Stimulated activated naive CD8-positive, alpha-beta T cell treated with anti-CD3 and anti-CD28 coated beads, Interleukin-15, amount 100 ng/mL, for 72 hours (primary cell): ENCODE measurements at places on chromosomes 3 and 15.
A peak's percentile ranks its signal among the peaks of the same experiment; 100 is the strongest.

GRCh38 chr3:66398228-66399025, 102.4 kb downstream of the LRIG1 start:
- no peak for DNase-seq

DNA sequence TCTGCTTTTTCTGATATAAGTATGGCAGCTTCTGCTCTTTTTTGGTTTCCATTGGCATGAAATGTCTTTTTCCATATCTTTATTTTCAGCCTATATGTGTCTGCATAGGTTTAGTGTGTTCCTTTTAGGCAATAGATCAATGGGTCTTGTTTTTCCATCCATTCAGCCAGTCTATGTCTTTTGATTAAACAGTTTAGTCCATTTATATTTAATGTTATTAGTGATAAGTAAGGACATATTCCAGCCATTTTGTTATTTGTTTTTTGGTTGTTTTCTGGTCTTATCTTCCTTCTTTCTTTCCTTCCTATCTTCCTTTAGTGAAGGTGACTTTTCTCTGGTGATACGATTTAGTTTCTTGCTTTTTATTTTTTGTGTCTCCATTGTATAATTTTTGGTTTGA, 101.3 kb upstream of the LRRC3B start:
- DNase-seq = no peak

GRCh38 chr15:60096157-60096556, 92.0 kb downstream of the FOXB1 start:
- no peak for DNase-seq

DNA sequence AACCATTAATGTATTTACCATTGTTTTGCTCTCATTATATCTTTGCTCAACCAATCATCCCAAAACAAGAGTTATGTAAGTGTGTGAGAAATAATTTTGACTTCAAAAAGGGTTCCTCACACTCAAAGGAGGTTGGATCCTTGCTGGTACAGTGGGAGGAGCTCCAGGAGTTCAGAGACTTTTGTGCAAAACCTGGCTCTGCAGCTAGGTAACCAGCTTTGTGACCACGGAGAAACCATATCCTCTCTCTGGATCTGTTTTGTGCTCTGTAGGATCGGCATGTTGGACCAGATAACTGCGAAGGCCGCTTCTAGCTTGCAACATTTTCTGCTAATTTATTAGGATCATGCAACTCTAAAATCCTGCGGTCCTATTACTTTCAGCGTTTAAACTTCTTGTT, 128.6 kb upstream of the LIPC start:
- DNase-seq = no peak

GRCh38 chr3:121748680-121749275, 763 bp downstream of the GOLGB1 start:
- no peak for DNase-seq

DNA sequence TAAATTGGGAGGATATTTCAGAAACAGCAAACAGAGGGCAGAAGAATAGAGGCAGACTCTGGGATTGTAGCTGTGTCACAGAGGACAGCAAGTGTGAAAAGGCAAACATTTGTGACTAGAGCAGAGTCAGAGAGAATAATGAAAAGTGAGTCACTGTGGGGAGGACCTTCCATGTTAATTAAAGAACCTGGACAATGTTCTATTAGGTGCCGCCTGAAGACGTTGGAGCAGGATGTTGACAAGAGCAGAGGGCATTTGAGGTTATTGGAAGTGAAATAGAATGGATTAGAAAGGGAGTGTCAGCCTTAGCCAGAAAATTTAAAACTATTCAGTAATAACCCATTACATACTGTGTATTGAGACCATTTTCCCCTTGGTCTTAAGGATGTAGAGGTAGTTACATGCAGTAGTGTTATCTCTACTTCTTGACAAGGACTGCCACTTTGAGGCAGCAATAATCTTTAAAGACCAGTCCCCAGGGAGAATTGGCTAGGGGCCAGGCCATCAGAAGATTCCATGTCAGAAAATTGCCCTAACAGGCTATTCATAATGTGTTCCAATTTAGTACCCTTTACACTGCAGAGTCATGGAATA, 5.8 kb downstream of the ACKR2 start:
- DNase-seq = no peak

DNA sequence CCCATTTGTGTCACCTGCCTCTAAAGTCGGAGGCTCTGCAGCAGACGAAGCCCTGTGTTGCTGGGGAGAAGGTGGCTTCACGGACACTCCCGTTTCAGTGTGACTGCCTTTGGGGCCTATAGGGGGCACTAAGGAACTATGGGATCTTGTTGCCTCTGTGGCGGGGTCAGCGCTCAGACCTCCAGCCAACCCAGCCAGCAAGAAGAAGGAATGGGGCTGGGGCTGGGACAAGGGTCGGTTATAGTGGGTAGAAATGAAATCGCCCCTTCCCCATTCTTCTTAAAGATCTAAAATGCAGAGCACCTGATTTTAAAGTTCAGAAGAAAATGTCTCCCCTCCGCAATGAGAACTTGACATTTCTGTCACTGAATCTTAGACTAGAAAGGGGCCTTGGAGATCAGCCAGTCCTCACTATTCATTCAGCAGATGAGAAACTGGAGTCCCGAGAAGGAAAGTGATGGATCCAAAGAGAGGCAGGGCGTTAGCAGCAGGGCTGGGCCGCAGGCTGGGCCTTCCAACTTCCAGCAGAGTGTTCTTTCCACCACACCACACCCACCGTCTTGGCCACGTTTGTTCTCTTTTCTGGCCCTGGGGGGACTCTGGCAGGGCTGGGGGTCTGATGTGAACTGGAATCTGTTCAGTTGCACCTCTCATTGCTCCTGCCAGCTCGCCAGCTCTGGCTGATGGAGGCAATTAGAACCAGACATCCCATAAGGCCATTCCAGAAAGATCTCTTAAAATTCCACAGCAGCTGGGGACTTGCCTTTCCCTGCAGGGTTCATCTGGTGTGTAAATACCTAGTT, 195.4 kb downstream of the OPA1 start:
- DNase-seq = peak; percentile 17

DNA sequence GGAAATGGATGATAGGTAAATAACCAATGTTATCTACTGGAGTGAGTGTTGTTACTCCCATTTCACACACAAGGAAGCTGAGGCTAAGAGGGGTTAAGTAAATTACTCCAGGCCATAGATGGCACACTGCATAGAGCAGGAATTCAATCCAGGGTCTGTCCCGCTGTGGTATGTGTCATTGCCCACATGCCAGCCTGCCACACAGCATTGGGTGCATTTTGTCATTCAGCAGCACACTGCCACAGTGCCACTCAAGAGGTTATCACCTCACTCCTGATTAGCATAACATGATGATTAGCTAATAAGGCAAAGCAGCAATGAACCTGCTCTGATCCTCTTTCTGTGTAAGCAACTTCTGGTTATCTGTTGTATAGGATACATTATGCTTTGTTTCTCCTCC, 157.4 kb upstream of the CTNNB1 start:
- no peak for DNase-seq

GRCh38 chr3:19263606-19264005, 115.3 kb downstream of the KCNH8 start:
- DNase-seq = no peak

DNA sequence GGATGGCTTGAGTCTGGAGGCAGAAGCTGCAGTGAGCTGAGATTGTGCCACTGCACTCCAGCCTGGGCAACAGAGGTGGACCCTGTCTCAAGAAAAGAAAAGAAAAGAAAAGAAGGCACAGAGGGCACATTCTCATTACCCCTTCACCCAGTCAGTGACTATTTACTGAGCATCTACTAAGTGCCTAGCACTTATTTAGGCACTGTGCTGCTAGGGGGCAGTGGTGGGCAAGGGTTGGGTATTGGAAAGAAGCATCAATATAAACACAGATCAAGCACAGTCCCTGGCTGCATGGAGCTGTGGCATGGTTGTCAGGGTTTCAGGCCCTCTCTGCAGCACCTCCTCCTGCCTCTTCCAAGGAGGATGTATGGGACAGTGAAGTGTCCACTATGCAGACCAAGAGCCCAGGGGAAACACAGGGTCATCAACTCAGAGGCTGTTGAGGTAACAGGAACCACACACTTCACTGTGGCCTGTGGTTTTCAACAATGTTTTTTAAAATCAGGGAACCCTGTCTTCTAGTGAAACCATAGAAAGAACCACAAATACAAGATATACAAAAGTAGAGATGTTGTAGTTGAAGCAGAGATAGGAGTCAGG, 138.5 kb downstream of the RAB11A start:
- DNase-seq = no peak

DNA sequence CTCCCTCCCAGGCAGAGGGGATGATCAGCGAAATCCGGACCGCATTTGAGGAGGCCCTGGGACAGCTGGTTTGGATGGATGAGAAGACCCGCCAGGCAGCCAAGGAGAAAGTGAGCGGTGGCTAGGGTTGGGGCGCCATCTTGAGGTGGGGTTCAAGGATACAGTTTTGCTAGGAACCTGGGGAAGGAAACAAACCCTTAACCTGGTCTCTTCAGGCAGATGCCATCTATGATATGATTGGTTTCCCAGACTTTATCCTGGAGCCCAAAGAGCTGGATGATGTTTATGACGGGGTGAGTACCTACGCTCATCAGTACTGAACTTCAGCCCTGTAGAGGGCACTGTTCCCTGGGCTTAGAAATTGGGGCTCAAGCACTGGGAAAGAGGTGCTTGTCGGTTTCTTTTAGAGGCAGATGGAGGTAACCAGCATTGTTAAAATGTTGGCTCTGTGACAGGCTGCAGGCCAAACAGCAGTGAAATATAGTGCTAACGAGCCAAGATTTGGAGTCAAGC, 9.6 kb upstream of the PSMD2 start:
- peak; percentile 71 for DNase-seq

DNA sequence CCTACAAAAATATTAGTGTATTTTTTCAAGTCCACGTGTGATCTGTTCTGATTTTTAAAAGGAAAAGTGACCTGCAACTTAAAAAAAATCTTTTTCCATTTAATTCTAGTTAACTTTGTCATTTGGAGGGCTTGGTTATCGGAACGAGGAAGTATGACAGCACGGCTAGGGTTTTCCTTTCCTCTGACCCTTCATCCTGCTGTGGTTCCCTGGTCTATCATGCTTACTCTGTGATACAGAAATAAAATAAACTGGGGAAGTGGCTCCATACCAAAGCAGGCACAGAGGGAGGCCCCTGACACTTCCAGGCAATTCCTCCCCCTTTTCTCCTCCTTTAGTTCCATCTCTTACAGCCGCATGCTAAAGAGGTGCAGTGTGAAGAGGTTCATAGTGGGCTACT, 491.3 kb downstream of the EDEM1 start:
- DNase-seq = no peak

- no peak for DNase-seq
Measured at GRCh38 chr15:31545257-31545656, 218.6 kb downstream of the KLF13 start.

DNA sequence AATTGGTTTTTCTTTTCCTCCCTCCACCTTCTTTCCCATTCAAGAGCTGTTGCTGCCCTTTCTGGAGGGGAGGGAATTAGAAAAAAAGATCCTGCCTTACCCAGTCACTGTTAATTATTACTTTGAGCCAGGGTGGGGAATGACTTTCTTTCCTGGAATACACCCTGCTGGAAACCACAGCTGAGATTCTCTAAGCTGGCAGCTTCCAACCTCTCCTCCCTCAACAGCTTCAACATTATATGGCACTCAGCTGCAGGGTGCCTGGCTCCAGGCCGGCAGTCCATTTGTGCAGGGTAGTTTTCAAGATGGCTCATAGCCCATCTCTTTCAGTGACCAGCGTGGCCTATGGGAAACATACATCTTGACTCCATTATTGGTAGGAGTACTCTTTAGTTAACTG, 105.8 kb downstream of the UBE3A start:
- DNase-seq = no peak

DNA sequence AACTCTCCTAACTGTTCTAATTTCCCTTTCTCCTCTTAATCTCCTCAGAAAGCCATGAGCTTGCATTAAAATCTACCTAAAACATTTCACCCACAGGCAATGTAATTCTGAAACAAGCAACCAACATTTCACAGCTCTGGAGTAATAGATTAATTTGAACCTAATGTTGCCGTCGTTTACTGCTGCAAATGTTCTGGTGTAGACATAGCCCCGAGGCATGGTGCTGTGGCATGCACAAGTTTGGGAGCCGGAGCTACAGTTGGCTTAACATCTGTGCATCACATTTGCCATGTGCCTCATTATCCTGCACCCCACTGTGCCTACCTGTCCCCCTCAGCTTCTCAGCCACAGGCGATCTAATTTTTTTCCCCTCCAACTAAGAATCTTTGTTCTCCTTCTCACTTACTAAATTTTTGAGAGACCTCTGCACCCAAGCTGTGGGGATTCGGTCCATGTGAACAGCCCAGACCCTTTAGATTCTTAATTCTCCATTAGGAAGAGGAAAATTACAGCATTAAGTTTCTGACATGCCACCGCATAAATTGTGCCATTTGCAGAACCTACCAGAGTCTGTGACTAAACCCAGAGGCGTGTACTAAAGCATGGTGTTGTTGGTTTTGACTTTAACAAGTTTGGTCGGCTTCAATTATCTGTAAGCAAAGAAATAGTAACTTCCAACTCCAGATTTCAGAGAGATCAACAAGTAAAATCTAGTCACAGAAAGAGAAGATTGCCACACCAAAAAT, 419.2 kb downstream of the MECOM start:
- DNase-seq = no peak

- DNase-seq = no peak
Measured at GRCh38 chr3:143613226-143613625, 235.0 kb downstream of the SLC9A9 start.

DNA sequence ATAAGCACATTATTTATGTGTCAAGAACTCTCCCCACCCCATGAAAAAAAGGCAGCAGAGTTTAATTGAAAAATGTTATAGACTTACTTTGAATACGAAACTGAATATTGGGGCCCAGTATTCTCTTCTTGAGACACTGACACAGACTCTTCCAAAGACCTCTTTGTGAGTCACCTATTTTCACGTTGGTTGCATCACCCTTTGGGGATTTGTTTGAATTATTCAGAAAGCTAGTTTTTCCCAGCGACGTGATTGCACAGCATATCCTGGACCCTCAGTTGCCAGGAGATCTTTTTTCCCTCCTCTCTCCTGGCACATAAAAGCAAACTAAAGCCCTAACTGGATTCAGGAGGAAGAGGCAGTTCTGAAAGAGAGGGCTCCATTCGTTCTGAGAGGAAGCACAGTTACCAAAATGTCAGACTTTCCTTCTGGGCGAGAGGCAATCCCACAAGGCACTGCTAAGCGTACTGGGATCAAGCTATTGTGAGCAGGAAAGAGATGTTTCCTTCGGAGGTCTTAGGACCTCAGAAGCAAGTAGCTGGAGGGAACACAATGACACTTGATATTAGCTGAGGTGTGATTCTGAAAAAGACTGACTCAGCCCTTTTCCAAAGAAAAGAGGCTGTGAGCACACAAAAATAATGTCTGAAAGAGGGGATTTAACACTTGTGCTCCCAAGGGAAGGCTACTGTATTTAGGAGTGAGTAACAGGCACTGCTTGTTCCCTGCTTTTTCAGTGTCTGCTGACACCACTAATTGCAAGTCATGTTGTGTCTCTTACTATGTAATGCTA, 65.8 kb upstream of the CADPS start:
- no peak for DNase-seq

- peak; percentile 66 for DNase-seq
Measured at GRCh38 chr3:12560505-12561190, 3.8 kb downstream of the MKRN2 start.
